ENCODE measurements at places on chromosomes 7 and 10. TPM values are rescaled to one million over a fixed set of nuclear protein-coding genes. Genes with fewer than 3 reads are reported as not detected.

- no peak for DNase-seq
These were observed 51.1 kb upstream of the SEPHS1 start for GRCh38 chr10:13399236-13399635.

DNA sequence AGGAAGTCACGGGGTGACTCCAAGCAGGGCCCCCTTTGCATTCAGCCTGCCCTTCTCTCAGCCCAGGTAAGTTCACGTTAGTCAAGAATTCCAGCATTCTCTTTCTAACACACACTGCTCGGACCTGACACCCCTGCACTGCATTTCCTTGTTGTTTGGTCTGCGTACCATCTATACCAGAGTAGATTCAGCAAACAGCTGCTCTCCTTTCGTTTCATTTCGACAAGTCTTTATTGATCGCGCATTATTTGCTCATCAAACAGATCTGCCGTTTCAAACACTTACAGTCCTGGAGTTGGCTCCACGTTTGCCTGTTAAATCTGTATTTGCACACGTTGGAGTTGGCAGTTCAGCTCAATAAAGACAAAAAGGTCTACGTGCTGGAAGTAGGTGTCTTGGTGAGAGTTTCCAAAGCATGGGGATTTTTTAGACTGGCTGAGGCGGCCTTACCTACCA lies 495.1 kb downstream of the RPS24 start:
- no peak for DNase-seq

DNA sequence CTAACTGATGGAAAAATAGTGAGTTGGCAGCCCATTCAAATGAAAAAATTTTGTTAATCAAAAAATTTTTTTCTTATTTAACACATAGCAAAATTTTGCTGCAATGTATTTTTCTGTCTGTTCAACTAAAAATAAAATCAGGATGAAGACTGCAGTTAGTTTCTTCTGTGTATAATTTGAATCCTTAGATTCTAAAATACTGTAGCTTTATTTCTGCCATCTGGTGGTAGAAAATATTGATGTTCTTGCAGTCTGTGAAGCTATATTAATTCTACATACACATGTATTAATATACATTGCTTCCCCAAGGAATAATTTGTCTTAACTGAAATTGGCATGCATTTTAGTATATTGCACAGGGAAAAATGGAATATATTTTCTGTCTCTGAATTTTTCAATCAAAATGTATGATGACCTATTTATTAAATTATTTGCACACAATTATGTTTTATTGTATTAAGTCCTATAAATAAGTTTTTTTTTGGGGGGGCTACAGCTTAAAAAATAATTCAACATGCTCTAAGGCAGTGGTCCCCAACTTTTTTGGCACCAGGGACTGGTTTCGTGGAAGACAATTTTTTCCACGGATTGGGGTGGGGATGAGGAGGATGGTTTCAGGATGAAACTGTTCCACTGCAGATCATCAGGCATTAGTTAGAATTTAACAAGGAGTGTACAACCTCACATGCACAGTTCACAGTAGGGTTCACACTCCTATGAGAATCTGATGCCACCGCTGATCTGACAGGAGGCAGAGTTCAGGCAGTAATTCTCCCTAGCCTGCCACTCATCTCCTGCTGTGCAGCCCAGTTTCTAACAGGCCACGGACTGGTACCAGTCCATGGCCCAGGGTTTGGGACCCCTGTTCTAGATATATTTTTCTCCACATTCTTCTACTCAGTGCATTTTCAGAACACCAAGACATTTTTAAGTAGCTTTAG lies 119.4 kb downstream of the GNAT3 start:
- no peak for DNase-seq

LRRC4 gene
- 0.07 TPM for total RNA-seq

DNA sequence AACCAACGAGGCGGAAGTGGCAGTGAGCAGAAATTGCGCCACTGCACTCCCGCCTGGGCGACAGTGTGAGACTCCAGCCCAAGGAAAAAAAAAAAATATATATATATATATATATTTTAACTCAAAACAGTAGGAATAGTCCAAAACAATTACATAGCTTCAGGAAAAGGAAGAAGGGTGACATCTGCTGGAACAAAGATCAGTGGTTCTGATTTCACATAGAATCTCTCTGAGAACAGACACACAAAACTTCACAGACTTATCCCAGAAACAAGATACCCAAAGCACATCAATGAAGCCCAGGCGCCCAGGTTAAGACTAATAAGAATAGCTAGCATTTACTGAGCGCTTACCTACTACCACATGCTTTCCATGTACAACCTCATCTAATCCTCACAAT lies 45.0 kb downstream of the DNMBP start:
- DNase-seq: no peak

- no peak for DNase-seq
These were observed 256.9 kb downstream of the MDFIC start for GRCh38 chr7:115178835-115179234.

DNA sequence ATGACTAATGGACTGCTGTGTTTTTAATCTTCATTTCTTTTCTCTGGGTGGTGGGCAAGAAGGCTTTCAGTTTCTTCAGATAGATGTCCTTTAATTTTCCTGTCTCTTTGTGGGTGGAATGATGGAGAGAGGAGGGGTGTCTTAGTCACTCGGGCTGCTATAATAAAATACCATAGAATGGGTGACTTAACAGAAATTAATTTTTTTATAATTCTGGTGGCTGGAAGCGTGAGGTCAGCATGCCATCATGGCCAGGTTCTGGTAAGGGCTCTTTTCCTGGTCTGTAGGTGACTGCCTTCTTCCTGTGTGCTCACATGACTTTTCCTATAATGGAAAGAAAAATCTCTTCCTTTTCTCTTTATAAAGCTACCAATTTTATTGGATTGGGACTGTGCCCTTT lies 6.3 kb downstream of the RSBN1L start:
- no peak for DNase-seq

DNA sequence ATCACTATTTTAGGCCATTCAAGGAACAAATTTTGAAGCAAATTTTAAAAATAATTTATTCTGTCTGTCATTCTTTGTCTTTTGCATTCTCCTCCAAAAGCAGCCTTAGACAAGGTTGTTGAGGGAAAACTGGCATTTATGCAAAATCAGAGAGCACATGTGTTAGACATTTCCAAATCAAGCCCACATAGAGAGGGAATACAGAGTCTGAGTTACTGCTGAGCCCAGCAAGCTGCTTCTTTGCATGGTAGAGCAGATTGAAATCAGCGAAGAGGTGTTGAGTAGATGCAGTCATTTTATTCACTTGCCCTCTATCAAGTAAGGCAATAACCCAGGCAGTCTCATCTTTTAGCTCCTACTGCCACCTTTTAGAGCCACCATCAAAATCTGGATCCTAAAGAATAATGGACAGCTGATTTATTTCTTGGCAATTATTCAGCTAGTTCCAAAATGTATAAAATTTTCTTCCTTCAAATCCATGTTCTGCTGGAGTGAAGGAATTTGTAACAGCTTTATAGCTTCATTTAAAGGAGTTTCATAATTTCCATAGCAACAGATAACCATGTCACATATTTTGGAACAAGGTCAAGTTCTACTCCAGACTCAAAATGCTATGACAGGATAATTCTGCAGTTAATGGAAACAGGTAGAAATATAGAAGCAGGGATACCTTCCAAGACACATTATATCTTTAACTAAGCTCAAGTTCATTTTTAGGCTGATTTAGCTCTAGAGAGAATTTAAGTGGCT lies 7.3 kb upstream of the PCDH15 start:
- no peak for DNase-seq

DNA sequence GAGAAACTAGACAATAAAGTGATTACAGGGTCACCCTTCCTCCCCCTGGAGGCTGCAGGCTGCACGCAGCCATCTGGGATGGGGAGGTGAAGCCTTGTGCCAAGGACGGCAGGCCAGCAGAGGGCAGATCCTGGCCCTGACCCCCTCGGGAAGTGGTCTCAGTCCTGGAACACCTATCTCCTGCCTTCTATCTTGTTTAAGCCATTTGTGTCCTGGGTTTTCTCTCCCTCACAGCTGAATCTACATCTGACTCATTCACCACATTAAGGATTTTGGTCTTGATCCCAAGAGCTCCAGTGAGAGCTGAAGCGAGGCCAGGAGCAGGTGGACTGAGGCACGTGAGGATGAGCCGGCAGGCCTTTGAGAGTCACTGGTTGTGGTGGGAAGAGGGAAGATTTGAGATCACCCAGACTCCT lies 16.4 kb upstream of the PARP12 start:
- no peak for DNase-seq

PSD gene
- total RNA-seq: 2.3 TPM

DNA sequence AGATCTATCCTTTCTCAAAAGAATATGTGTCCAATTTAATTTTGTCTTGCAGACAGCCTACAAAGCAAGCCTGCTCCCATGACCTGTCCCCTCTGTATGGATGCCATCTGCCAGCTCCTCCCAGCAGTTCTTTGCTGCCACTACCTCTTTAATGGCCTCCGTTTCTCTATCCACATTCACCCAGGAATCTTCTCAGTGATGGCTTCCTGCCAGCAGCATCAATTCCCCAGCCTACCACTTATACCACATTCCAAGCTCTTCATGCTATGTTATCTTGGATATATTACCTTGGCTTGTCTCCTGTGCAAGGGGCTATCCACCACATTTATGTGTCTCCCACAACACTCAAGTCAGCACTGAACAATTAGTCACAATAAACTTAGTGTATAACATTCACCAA lies 133.2 kb downstream of the VPS50 start:
- no peak for DNase-seq

DNA sequence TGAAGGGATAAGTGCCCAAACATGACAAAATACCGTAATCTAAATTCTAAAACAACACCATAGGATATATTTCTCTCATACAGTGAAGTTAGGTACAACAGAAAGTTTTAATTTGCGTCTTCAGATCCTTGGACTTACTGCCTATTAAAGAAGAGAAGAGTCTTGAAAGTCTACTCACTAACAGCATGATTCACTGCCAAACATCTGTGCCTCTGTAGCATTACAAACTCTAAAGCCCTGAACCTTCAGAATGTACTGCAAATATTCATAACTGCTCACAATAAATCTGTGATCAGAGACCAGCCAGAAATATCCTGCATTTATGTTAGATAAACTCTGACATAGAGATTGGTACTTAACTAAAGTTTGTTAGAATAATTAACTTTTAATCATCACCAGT lies 365.3 kb downstream of the PARD3 start:
- no peak for DNase-seq

AKAP9 gene
- total RNA-seq: 39.1 TPM

GRCh38 chr10:77377678-77378352 lies 259.8 kb downstream of the KCNMA1 start:
- DNase-seq: no peak

DNA sequence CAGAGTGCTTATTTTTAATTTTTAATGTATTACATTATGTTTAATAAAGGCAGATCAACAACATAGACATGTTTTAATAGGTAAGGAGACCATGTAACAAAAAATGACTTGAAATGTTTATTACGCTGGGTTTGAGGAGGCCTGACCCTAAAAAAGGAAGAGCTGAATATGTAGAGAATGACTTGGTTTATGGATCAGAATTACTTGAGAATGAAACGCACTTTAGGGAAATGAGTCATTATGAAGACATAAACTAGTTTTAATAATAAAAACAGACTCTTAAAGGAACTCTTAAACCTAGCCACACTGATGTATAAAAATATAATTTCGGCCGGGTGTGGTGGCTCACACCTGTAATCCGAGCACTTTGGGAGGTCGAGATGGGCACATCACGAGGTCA lies 56.5 kb downstream of the CTTNBP2 start:
- no peak for DNase-seq

PDE1C gene
- total RNA-seq: 0.12 TPM

- DNase-seq: peak; percentile 15
These were observed 14.9 kb upstream of the ADCK2 start for GRCh38 chr7:140657891-140658290.

CALHM1 gene
- not detected for total RNA-seq

GRCh38 chr10:58311026-58311425 lies 23.8 kb upstream of the UBE2D1 start:
- DNase-seq: no peak

GRCh38 chr10:74383642-74384041 lies 232.6 kb downstream of the ADK start:
- no peak for DNase-seq

GRCh38 chr10:22853906-22854447 lies 73.9 kb upstream of the ARMC3 start:
- DNase-seq: no peak

FOXI2 gene
- total RNA-seq: not detected

DNA sequence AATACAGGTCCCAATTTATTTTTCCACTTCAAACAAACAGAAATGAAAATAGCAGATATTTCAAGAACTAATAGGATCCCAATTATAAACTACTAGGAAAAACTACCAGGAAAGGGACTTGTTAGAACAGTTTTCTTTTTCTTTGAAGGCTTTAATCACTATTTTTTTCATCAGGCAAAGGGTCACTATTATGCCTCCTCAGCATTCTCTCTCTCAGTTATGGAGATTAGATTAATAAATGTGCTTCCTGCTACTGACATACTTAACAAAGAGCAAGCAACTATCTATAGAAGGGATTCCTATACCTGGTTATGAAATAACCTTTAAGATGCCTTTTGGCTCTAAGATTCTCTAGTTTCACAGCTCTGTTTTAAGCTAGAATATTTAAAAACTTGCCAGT lies 71.0 kb upstream of the OGDHL start:
- DNase-seq: no peak

ZC3HAV1L gene
- total RNA-seq: 8.7 TPM

RELN gene
- not detected for total RNA-seq

DNA sequence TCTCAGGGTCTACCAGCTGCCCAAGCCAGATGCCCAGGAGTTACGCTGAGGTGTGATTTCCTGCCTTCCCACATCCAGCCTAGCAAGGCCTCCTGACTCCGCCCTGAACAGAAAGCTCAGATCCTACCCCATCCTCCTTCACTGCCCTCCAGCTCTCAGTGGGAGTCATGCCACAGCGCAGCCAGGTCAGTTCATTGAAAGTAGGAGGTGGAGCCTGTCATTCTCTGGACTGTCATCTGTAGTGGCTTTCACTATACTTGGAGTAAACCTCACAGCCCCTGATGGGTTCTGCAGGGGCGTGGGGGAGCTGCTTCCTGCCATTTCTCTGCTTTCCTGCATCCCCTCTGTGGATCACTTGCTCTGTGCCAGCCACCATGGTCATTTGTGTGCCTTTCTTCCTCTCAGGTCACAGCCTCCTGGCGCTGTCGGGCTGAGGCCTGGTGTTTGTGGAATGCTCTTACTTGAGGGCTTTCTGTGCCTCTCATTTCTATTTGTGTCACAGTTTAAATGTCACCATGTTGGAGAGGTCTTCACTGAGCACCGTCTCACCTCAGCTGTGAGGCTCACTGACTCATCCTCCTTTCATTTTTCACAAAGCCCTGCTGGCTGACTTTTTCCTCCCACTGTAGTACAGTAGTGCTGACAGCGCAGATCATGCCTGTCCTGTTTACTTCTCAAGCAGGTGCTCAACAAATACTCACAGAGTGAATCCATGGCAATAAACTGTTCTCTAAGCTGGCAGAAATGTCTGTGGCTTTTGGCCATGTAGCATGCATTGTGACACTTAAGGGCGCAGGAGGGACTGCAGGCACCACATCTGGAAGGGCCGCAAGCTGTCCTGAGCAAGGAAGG lies 61.0 kb upstream of the TMEM248 start:
- no peak for DNase-seq

POM121C gene
- 95.9 TPM for total RNA-seq

PKD2L1 gene
- not detected for total RNA-seq

- DNase-seq: no peak
These were observed 408.2 kb upstream of the ADARB2 start for GRCh38 chr10:2145491-2145890.

MRC1 gene
- total RNA-seq: not detected

ADD3 gene
- 81.5 TPM for total RNA-seq

Data from natural killer cell treated with Interleukin-12 subunit alpha and Interleukin-12 subunit beta and Interleukin-15 and Interleukin-18, amount 100 ng/mL, for 72 hours (primary cell).